NCI-H345 (cell line): ENCODE measurements at places on chromosomes 12 and 14.

DNA sequence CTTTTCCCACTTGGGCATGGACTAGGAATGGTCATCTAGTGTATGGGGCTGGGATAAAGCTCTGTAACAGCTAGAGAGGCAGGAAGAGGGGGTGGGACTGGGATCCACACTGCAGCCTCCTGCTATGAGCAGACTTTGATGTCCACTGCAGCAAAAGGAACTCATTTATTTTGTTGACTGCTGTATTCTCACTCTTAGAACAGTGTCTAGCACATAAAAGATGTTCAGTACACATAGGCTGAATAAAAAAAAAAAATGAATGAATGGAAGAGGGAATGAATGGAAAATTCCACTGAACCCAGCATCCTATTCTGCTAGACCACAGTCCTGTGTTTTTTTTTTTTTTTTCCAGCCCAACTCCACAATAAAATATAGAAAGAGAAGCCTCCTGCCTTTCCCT is 106.2 kb upstream of the NOS1 start:
- no peak for DNase-seq

DNA sequence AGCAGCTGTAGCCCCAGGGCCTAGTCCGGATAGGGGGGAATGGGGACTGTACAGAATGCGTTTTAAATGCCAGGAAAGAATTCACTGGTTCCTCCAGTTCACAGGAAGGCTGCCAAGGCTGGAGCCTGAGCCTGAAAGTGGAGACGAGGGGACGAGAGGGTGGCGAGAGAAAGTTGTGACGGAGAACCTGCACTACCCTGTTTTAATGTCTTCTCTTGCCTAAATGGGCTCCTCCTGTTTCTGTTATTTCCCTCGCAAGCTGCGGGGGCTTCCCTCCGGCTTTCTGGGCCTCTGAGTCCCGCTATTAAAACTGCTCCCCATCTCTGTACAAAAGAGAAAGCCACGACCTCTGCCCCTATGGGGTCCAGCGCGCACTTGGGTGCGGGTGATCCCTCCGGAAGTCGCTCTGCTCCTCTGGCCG is 4.5 kb downstream of the C1QL4 start:
- no peak for DNase-seq

GRCh38 chr14:44609876-44610510 is 102.9 kb upstream of the FSCB start:
- DNase-seq = no peak

- DNase-seq = no peak
These were observed 212.7 kb downstream of the ZFP36L1 start for GRCh38 chr14:68580096-68580645.

- DNase-seq = peak; percentile 57
These were observed 20.5 kb downstream of the ZDHHC22 start for GRCh38 chr14:77120771-77121743.
